ENCODE measurements at places on chromosomes 5 and 9.

DNA sequence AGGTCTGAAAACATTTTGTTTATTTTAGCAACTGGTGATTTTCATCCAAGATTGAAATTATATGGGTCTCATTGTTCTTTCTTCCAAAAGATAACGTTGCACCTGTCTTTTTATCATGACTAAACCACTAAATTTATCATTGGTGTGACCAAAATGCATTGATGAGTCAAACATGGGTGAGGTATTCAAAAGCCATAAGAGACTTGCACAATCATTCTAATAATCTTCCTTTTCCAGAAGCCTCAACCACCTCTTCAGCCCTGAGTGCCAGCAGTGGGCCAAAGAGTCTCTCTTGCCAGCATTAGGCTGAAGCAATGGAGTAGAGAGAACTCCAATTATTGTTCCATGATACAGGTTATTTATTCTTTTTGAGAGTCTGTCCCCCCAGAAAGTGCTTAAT lies 198.9 kb downstream of the LURAP1L start:
- no peak for DNase-seq

DNA sequence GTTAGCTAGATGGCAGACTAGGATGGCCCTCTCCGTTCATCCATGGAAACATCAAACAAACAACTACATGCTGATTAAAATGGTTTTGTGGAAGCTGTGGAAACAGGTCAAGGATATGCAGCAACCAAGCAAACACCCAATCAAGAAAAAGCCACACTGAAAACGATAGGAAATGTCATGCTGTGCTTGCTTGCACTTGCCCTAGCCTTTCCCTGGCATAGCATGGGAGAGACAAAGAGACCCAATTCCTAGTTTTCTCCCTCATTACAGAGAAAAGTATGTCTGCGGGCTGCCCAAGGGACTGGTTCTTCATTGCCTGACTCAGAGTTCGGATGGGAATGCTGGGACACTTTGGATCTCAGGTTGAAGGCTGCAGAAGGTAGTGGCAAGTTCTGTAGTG lies 98.7 kb downstream of the FANCC start:
- DNase-seq, result no peak

- no peak for DNase-seq
Measured at GRCh38 chr5:138230981-138231589, 18.0 kb upstream of the CDC23 start.

DNA sequence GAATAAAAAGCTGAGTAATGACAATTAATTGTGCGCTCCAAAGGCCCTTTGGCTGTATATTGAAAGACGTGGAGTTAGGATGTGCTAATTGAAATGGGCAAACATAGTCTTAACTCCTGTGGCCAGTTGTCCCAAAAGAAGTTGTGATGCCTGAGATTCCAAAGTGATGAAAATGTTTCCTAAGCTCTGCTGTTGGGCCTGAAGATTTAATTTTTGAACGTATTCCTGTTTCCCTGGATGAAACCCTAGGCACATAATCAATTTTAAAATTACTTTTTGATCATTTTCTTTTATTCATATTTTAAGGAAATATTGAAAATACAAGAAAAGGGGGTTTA lies 87.9 kb downstream of the PRDM6 start:
- DNase-seq, result no peak

GRCh38 chr9:133684121-133684935 lies 48.2 kb downstream of the DBH start:
- DNase-seq, result no peak

GRCh38 chr9:5553211-5553610 lies 42.9 kb downstream of the PDCD1LG2 start:
- DNase-seq, result no peak

GRCh38 chr5:33235304-33235703 lies 205.5 kb upstream of the TARS1 start:
- DNase-seq, result no peak

GRCh38 chr5:90709323-90710155 lies 150.9 kb downstream of the ADGRV1 start:
- DNase-seq, result no peak

GRCh38 chr5:120139039-120139438 lies 325.1 kb upstream of the PRR16 start:
- no peak for DNase-seq

DNA sequence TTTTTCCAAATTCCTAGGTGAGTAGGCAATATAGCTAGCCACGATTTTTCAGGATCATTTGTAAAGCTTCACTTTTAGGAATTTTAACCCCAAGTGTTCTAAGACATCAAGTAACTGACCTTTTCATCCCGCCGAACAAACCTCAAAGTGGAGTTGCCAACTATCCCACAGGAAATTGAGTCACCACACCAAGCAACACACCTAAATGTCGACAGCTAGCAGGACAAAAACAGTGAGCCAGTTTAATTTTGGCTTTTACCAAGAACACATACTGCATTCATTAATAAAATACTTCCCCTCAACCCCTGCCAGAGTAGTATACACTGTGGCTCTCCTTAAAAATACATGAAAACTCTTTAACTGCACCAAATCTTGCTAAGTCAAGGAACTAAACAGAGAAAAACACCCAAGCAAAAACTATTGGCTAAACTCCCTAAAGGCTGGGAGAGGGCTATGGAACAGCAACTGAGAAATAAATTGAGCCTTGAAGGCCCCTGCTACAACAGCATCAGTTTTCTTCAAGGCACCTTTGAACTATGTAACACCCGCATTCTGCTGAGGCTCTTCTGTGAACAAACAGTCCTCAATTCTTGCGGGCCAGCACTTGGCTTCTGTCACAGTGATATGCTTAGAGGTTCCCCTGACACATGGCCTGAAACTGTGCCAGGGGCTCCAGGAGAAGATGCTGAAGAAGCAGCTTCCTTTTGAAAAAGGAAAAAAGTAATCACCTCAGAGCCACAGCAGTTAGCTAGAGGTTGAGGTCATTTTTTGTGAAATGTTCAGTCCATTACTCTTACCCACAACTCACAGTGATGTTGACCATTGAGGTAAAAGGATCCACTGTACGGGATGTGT lies 459.6 kb downstream of the RAB3C start:
- DNase-seq, result no peak

GRCh38 chr5:176178789-176179188 lies 59.4 kb upstream of the SIMC1 start:
- no peak for DNase-seq

DNA sequence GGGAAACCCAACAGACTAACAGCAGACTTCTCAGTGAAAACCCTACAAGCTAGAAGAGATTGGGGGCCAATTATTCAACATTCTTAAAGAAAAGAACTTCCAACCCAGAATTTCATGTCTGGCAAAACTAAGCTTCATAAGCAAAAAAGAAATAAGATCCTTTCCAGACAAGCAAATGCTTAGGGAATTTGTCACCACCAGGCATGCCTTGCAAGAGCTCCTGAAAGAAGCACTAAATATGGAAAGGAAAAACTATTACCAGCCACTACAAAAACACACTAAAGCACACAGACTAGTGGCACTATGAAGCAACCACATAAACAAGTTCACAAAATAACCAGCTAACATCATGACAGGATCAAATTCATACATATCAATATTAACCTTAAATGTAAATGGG lies 131.1 kb downstream of the OR2K2 start:
- DNase-seq, result no peak

- DNase-seq, result no peak
Measured at GRCh38 chr9:134285215-134285845, 40.9 kb upstream of the RXRA start.

GRCh38 chr9:124284237-124284831 lies 26.6 kb downstream of the NEK6 start:
- no peak for DNase-seq

- no peak for DNase-seq
Measured at GRCh38 chr5:178540526-178540925, 49.7 kb downstream of the COL23A1 start.

- DNase-seq, result no peak
Measured at GRCh38 chr5:34817558-34818351, 21.2 kb upstream of the TTC23L start.

GRCh38 chr9:13896047-13896446 lies 417.9 kb downstream of the NFIB start:
- DNase-seq, result no peak

DNA sequence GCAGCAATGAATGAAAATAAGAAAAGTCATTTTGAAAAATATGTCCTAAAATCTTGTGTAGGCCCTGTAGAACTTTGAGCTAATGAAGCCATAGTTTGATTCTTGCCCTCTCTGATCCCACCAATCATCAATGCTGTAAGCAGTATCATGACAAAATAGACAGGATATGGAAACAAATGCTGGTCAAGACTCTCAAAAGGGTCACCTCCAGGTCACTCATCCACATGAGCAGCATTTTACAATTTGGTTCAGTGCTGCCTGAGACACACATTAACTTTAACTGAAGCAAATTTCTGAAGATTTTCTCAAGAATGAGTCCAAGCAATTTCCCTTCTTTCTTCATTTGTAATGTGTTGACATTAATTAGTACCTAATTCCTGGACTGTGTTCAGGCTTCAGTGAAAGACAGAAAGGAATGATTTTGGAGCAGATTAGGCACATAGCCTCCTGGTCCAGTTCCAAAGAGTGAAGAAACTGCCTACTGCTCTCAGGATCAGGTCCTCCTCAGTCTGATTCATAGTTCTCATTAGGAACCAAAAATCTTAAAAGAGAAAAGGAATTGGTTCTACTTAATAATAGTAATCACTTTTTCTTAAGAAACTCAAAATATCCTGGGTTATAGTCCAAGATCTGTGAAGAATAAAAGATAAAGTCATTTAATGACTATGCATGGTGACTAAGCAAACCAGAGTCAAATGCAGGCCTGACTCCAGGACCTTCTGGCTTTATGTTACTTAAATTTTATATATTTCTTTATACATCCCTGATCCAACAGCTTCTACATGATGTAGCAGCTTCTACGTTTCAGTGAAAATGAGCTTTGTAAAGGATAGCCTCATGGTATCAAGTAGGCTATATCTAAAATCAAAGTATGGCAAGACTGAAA lies 192.1 kb upstream of the RGMB start:
- no peak for DNase-seq

- DNase-seq, result no peak
Measured at GRCh38 chr5:80975065-80975464, 14.9 kb downstream of the RASGRF2 start.

DNA sequence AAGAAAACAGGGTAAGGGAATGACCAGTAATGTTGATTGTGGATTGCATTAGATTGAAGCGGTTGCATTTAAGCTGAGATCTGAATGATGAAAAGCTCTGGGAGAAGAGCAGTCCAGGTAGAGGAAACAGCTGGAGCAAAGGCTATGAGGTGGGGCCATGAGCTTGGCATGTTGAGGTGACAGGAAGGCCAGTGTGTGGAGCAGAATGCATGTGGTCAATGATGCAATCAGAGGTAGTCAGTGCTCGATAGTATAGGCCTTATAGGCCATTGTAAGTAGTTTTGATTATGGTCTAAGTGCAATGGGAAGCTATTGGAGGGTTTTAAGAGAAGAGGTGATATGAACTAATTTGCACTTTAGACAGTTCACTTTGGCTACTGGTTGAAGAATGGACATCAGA lies 270.4 kb downstream of the ARHGAP26 start:
- no peak for DNase-seq

DNA sequence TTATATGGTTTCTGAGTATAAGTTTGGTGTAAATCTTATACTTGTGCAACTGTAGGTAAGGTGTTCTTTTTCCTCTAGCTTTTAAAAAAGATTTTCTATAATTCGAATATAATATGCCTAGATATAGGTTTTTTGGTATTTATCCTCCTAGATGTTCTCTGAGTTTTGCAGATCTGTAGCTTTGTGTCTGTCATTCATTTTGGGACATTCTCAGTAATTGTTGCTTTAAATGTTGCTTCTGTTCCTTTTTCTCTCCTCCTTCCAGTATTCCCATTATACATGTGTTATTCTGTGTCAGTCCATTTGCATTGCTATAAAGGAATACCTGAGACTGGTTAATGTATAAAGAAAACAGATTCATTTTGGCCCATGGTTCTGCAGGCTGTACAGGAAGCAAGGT lies 33.7 kb downstream of the LURAP1L start:
- no peak for DNase-seq

DNA sequence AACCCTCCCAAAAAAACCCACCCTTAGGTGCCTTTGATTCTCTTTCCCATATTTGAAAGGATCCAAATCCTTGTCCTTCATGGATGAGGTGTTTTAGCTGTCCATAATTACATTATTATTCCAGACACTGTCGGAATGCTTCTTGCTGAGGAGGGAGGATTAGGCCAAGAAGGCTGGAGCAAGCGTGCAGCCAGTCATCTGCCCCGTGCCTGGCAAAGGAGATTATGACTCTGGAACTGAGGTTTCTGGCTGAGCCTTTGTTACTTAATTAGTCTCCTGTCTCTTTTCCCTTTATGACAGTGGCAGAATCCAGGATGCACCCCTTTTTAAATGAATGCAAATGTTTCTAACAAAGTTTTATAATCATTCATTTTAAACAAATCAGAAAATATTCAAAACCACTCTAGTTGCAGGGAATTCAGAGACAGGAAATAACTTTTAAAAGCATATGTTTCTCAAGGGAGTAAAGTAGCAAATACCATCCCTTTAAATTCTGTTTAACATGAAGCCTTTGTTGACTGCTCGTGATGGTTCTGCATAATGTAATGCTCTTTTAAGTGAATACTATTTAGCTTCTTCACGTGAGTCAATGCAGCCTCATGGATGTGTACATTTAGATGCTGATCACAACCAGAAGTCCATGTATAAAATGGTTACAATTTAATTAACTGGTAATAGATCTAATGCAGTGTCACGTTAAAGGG lies 69.8 kb downstream of the GALNT10 start:
- no peak for DNase-seq

DNA sequence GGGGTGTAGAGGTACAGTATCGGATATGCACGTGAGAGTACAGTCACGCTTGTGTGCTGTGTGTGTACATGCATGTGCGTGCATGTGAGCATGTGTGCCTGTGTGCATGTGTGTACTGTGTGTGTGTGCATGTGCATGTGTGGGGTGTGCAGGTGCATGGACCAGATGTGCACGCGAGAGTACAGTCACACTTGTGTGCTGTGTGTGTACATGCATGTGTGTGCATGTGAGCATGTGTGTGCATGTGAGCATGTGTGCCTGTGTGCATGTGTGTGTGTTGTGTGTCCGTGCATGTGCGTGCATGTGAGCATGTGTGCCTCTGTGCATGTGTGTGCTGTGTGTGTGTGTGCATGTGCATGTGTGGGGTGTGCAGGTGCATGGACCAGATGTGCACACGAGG lies 10.3 kb downstream of the SLC6A19 start:
- DNase-seq, result no peak

GRCh38 chr5:31935496-31936369 lies 238.4 kb downstream of the GOLPH3 start:
- DNase-seq, result no peak

DNA sequence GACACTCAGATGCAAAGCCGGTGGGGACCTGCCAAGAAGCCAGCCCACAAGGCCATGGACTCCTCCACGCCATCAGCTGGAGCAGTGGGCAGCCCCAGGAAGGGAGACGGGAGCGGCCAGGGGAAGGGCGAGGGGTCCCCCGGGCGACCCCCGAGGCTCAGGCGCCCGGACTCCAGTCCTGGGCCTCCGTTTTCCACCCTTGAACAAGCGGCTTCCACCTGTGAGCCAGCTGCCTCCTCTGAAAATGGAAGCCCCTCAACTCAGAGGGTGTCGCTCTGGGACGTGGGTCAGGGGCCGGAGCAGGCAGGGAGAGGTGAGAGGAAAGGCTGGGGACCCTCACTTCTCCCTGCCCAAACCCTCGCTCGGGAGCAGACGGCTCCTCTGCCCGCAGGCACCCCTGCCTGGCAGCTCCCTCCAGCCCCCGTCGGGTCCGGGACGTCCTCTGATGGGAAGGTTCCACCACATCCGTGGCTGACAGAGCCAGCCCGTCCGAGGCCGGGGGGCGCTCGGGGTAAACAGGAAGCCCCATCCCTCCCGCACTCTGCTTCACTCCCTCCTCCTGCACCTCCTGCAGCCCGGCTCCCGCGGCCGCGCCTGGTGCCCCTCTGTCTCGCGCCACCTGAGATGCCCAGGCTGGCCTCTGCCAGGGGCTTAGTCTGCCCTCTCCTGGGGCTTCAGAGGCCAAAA lies 3.7 kb upstream of the EGFL7 start:
- DNase-seq, result no peak
